Right renal cortex interstitium (tissue), 3 donors: ENCODE measurements at places on chromosomes 5 and 9.

DNA sequence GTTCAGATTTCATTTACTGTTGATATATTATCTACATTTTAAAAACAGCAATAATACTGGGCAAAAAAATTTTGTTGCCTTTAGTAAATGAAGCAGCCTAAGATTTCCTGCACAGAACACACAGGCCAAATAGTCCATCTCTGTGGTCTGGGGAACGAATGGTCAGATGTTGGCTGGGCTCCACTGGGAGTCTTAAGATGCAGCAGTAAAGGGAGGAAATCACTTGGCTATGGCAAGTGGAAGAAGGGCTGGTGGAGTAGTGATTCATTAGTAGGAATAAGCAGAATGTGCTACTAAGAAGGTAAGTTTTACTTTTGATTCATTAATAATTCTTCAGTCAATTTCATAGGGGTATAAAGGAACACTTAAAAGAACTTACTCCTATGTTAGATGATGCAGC, 91.1 kb upstream of the ARRDC3 start:
- DNase-seq = no peak

DNA sequence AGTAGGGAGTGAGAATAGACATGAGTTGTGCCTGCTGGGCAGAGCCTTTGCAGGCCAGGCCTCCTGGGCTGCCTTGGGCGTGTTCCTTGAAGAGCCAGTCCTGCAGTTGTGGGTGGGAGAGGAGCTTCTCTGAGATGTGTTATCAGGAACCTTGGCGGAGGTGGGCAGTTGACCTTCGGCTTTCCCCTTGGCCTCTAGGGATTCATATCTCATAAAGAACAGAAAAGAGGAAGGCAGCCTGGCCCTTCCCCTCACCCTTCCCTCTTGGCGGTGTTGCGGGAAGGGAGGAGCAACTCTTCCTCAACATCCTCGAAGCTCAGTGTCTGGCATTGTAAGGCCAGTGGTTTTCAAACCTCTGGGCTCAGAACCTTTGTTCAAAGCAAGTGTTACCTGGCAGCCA, 59.2 kb downstream of the DAPK1 start:
- no peak for DNase-seq

DNA sequence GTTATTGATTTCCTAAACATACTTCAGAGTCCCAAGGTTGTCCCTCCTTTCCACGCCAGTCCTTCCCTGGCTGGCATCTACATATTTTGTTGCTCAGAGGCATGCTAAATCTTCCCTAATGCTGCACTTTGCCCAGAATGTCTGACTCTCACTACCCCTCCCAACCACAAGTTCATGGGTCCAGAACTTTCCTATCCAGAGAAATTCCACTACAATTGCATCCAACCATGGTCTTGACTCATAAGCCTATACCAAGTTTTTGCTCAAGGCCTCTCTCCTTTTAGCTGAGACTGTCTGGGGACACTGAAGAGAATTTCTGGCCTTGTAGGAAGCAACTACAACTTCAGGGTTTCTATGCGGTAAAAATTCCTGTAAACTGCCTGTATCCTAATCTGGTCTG, 206.3 kb downstream of the BNC2 start:
- no peak for DNase-seq

GRCh38 chr5:87076931-87077330, 190.8 kb upstream of the RASA1 start:
- no peak for DNase-seq

GRCh38 chr9:136584934-136585333, 39.1 kb upstream of the NOTCH1 start:
- DNase-seq = no peak

DNA sequence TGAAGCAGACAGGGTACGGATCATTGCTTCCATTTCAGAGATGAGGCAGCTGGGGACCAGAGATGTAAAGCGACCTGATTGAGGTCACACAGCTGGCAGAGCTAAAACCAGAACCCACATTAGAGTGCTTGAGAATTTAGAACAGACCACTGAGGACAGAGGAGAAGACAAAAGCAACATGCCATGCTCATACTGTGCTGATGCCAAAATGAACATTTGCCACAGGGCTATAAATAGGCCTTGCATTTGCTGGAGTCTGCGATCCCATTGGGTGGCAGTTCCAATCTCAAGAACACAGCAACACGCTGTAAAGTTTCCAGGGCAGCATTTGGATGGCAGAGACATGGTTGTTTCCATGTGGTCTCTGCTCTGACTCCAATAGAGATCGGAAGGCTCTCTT, 222.4 kb upstream of the TBC1D2 start:
- DNase-seq = no peak

DNA sequence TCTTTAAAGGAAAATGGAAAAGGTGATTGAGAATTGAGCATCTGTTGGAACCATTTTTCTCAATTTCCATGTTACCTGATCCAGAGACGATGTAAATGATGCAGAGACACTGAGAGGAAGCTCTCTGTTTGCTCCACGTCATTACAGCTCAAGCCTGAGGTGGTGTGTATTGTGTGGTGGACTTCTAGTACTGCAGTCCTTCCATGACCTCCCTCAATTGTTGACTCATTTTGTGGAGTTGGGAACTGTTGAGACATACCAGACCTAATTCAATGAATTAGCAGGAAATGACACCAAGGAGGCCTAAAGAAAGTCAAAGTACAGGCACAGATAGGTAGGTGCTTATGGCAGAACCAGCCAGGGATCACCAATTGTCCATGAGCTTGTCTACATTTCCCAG, 15.6 kb upstream of the LVRN start:
- no peak for DNase-seq

DNA sequence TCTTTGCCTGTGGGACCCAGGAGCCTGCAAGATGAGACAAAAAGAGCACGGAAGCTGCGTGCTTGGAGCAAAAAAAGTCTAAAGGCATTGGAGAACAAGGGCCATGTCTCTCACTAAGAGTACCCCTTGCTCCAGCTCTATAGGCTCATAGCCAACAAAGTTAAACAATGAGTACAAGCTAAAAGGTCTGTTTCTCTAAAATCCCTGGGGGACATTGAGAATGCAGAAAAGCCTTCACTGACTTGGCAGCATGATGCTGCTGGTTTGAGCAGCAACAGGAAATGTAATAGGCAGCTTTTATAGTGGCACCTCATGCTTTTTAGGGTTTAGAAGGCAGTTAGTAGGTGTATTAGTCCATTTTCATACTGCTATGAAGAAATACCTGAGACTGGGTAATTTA, 287.5 kb downstream of the SMARCA2 start:
- DNase-seq = no peak

- no peak for DNase-seq
Observed at GRCh38 chr9:136729144-136729543, 13.6 kb downstream of the LCN10 start.

DNA sequence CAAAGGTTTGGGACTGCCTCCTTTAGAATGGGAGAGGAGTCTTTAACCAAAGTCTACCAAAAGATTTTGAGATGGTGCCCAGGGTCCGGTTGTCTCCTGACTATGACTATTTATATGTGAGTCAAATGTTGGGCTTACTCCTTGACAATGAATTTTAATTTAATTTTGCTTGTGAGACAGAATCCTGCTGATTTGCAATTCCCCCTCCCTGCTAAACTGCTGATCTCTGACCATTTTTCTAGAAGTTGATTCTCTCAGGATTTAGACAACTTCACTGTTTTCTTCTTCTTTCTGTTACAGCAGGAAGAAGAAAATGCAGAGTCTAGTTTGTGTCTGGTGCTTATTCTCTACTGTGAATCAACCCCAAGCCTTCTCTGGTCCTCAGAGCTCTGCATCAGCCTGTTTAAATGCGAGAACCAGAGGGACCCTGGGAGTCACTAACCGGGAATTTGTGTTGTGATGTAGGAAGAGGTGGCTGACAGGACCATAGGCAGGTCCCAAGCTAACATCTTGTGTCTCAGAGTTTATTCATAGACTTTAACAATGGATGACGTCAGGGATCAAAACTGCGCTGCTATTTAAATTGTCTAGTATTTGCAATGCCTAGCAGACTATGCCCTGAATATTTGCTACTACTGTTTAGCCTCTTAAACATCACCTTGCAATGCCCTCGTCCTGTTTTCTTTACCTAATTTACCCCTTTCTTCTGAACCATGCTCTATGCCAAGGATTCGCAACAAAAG, 124.0 kb upstream of the TAF11L2 start:
- no peak for DNase-seq

GRCh38 chr9:134942011-134942787, 24.5 kb upstream of the FCN1 start:
- no peak for DNase-seq

- no peak for DNase-seq
Observed at GRCh38 chr5:180116077-180116999, 44.8 kb upstream of the RNF130 start.

- no peak for DNase-seq
Observed at GRCh38 chr9:105023788-105024187, 95.8 kb upstream of the ABCA1 start.

- peak; percentile 25 for DNase-seq
Observed at GRCh38 chr5:170183816-170184687, 48.7 kb upstream of the C5orf58 start.

GRCh38 chr9:133377721-133378216, 1.6 kb downstream of the STKLD1 start:
- DNase-seq = no peak

GRCh38 chr9:127521919-127522304, 70.6 kb downstream of the LRSAM1 start:
- DNase-seq = no peak

DNA sequence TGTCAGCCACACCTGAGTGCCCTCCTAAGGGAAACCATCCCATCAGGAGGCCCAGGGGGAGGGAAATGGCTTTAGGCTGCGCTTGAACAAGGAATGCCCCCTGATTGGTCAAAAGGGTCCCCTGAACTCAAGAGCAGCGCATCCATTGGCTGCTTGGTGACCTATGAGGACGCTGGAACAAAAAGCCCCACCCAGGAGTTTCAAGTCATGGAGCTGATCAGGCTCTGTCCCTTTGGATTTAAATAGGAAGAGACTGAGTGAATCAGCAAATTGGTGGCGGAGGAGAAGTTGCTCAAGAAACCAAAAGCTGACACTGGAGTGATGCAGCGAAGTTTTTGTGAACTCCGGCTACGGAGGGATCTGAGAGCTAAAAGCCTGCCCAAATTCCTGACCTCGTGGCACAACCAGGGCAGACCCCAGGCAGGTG, 66.7 kb downstream of the SMIM23 start:
- no peak for DNase-seq

GRCh38 chr5:151925340-151925739, 689 bp upstream of the GLRA1 start:
- DNase-seq = no peak
